ENCODE measurements at places on chromosomes 11 and 22. TPM values are rescaled to one million over a fixed set of nuclear protein-coding genes. Genes with fewer than 3 reads are reported as not detected.

ABCG4 gene
- total RNA-seq, result 1.8 TPM

- DNase-seq, result no peak
Measured at GRCh38 chr22:50304528-50305392, 2.7 kb downstream of the PLXNB2 start.

OR52A1 gene
- total RNA-seq, result not detected

OR8A1 gene
- not detected for total RNA-seq

KLHL35 gene
- total RNA-seq, result 0.20 TPM

- no peak for DNase-seq
Measured at GRCh38 chr11:104095791-104096190, 59.4 kb downstream of the DDI1 start.

DDTL gene
- not detected for total RNA-seq

OR8G1 gene
- total RNA-seq, result not detected

- no peak for DNase-seq
Measured at GRCh38 chr11:108733479-108734116, 68.7 kb downstream of the DDX10 start.

DNA sequence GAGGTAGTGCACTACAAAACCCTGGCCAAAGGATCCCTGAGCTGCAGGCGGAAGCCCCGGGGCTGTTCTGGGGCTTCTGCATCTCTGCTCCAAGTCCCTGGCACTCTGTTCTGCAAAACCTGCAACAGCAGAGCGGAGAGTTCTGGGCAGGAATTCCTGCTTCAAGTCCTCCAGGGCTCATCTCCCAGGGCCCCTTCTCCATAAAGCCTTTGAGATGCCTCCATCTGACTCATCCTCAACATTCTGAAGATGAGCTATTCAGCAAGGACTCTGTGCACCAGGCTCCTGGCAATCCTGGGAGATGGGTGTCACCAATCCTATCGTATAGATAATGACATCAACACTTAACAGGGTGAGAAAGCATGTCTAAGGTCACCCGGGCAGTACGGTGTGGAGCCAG lies 19.3 kb downstream of the SYN3 start:
- no peak for DNase-seq

- DNase-seq, result no peak
Measured at GRCh38 chr22:31623592-31624304, 38.3 kb downstream of the PISD start.

- no peak for DNase-seq
Measured at GRCh38 chr22:46072110-46072881, 78.0 kb upstream of the PPARA start.

OR5B21 gene
- total RNA-seq, result not detected

GRCh38 chr11:35242412-35243242 lies 103.7 kb downstream of the CD44 start:
- DNase-seq, result no peak

MEI1 gene
- total RNA-seq, result 15.5 TPM

DNA sequence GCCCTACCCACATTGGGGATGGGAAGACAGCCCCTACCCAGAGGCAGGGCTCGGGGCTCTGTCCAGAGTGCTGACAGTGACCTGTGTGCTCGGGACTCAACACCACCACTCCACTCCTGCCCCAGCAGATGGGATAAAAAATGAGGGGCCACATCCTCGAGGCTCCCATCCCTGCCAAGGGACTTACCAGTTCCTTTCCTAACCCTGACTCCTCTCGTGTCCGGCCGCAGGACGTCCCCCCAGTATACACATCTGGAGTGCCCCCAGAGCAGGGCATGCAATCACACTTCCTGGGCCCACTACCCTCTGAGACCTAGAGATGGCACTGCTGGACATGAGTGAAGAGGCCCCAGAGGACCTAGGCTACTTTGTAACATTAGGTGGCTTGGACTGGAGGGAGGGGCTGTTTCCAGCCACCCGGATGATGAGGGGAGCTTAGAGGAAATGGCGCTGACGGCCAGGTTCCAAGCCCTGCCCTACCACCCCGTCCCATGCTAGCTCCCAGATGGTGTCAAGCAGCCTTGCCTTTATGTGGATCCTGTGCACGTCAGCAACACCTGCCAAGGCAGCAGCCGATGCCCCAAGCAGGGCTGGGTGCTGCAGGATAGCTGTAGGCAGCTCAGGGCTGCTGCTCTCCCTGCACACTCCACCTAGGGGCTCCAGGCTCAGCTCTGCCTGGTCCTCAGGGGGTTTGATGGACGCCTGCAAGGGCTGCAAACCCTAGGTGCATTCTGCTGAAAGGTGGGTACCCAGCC lies 86.6 kb downstream of the DGCR2 start:
- DNase-seq, result no peak

GRCh38 chr11:132904607-132905006 lies 627.7 kb downstream of the OPCML start:
- DNase-seq, result no peak

GRCh38 chr11:113675003-113675561 lies 31.0 kb downstream of the TMPRSS5 start:
- DNase-seq, result no peak

DNA sequence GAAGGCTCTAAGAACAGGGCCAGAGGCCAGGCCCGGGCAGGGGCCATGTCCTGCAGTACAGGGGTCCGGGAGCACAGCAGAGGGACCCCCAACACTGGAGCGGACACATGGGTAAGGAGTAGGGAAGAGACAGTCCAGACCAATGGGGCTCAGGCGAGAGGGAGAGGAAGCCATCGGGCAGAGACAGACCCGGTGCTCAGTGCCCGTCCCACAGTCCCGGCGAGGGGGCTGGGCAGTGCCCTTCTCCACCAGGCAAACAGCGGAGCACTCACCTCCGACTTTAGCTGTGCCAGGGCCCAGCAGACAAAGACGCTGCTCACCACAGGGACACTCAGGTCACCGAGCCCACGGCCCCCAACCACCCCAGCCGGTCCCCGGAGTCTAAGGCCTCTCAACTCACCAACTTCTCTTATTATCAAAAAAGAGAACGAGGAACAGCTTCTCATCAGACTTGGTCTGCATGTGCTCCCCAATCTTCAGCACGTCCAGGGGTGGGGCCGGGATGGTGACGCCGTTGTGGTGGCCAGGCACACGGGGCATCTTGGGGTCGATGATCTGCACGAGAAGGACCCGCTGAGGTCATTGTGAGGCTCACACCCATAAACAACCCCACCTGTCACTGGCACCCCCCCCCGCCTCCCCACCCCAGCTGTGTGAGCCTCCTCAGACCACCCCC lies 52.3 kb downstream of the BRD1 start:
- DNase-seq, result no peak

GRCh38 chr11:108241330-108242037 lies 18.6 kb downstream of the ATM start:
- DNase-seq, result no peak

DNA sequence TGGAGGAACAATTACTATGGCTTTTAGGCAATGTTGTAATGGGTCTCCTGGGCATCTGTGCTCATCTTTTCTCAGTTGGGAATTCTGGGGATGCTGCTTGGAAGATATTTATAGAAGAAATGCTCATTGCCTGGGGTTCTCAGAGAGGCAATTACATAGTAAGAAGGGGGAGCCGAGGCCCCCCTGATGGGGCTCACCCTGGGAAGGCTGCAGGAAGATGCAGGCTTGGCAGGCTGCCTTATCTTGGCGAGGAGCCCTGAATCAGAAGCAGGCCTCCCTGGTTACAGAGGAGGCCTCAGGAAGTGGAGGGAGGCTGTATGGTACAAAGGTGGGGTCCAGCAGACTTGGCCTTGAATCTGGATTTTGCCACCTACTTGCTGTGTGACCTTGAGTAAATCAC lies 60.6 kb upstream of the CRYBB3 start:
- no peak for DNase-seq

GRCh38 chr22:43319661-43320486 lies 23.3 kb downstream of the SCUBE1 start:
- no peak for DNase-seq

GRCh38 chr11:68974421-68975194 lies 6.2 kb downstream of the MRGPRD start:
- DNase-seq, result no peak

P2RY6 gene
- 0.19 TPM for total RNA-seq

Measured in right atrium auricular region (tissue), 2 donors.